Right renal pelvis (tissue), 4 donors: ENCODE measurements at places on chromosomes 2 and 18. TPM values are rescaled to one million over a fixed set of nuclear protein-coding genes. Genes with fewer than 3 reads are reported as not detected.

ACMSD gene
- polyA plus RNA-seq = 44.7 TPM

SCYGR4 gene
- not detected for polyA plus RNA-seq

LINC00305 gene
- 1.2 TPM for polyA plus RNA-seq

WDR35 gene
- polyA plus RNA-seq = 28.7 TPM

DNA sequence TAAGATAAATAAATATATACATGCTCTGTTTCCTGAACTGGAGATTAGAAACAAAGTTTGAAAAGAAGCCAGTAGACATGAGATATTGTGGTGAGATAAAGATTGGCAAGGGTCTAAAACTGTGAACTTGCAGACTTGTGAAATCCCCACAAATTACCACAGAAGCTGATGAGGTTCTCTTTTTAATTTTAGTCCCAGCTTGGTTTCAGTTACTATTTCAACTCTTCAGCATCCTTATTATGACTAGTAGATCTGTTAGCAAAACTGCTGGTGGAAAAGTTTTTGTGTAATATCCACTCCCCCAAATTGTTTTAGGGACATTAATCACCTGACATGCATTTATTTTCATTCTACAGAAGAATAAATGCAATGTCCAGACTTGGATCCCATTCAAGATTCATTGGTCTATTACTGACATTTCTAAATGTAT lies 20.8 kb downstream of the RASGRP3 start:
- DNase-seq = no peak

GRCh38 chr18:75360215-75360614 lies 67.3 kb downstream of the SMIM21 start:
- DNase-seq = no peak

DNA sequence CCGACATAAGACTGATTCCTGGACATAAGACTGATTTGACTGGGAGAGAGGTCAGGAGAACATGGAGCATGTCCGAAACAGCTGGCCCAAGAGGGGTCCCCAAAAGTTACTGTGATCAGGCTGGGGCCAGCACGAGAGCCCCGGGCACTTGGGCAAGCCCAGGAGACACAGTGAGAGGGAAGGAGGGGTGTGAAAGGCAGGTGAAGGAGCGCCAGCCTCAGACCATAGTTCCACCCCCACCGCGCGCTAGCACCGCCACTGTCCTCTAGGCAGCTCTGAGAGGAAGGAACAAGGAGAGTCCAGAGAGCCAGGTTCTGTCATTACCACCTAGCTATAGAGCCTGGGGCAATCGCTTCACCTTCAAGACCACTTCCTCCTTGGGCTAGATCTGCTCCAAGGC lies 78.2 kb upstream of the DAPL1 start:
- DNase-seq = no peak

DNA sequence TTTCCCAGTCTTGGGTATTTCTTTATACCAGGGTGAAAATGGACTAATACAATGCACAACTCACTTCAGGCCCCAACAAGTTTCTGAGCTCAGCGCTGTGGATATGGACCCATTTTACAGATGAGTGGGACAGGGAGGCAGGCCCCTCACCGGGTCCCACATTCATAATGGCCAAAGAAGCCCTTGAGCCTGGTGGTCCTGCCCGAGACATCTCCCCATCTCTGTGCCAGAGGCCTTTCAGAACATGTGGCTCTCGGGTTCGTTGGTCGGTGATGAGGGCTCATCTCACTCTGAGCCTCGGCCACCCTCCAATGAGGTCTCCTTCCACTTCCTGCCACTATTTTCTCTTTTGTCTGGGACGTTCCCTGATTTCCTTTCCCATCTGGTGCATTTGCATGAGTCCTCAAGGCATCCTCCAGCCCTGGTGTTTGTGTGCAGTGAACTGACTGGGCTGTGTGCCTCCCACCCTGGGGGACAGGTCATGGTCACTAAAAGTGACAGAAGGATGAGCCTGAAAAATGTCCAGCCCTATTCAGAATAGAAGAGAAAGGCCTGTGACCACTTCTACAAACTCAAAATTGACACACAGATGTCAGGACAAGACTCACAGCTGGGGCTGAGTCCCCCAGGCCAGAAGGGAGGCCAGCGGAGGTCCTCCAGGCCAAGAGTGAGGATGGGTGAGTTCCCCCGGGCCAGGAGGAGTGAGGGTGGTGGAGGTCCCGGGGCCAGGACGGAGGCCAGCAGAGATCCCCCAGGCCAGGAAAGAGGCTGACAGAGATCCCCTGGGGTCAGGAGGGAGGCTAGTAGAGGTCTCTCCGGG lies 134.5 kb downstream of the PTGR3 start:
- DNase-seq = no peak

DNA sequence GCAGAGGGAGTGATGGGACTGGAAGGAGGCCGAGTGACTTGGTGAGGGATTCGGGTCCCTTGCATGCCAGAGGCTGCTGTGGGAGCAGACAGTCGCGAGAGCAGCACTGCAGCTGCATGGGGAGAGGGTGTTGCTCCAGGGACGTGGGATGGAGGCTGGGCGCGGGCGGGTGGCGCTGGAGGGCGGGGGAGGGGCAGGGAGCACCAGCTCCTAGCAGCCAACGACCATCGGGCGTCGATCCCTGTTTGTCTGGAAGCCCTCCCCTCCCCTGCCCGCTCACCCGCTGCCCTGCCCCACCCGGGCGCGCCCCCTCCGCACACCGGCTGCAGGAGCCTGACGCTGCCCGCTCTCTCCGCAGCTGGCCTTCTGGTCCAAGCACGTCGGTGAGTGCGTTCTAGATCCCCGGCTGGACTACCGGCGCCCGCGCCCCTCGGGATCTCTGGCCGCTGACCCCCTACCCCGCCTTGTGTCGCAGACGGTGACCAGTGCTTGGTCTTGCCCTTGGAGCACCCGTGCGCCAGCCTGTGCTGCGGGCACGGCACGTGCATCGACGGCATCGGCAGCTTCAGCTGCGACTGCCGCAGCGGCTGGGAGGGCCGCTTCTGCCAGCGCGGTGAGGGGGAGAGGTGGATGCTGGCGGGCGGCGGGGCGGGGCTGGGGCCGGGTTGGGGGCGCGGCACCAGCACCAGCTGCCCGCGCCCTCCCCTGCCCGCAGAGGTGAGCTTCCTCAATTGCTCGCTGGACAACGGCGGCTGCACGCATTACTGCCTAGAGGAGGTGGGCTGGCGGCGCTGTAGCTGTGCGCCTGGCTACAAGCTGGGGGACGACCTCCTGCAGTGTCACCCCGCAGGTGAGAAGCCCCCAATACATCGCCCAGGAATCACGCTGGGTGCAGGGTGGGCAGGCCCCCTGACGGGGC lies 4.6 kb downstream of the PROC start:
- DNase-seq = no peak

TMEM169 gene
- polyA plus RNA-seq = 14.2 TPM

DNA sequence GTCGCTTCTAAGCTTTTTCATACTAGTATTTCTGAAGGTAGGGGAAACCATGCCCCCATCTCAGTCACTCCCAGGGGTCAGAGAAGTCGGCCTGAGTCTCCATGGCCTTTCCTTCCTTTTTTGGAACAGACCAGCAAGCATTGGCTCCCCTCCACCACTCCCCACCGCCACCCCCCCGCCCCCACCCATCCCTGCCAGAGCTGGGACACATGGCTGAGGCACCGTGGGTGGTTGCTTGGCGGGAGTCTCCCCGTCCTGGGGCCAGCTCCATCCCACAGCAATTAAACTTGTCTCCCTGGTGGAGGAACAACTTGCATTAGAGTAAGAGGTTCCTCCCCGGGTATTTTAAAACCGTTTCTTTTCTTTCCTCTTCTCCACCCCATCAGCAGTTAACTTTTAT lies 100.8 kb upstream of the TFPI start:
- no peak for DNase-seq
